ENCODE measurements at places on chromosomes 1 and 21.

DNA sequence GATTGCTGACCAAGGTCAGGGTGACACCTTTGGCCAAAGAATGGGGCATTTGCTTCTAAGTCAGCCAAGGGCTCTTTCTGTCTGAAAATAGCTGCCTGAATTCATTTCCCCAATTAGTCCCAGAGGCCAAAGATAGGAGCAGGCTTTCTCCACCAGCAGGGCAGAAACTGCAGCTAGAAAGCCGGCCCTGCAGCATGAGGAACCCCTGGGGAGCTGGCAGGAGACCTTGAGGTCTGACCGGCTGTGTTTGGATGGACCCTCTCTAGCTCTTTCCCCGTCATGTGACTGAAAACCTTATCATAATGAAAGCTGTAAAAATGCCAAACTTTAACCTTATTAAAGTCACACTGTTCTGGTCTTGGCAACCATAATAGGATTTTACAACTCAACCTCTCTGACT lies 93.4 kb downstream of the CD58 start:
- DNase-seq = no peak

GRCh38 chr1:167369175-167369574 lies 148.5 kb downstream of the POU2F1 start:
- no peak for DNase-seq

GRCh38 chr1:112504001-112504660 lies 4.6 kb upstream of the WNT2B start:
- no peak for DNase-seq

DNA sequence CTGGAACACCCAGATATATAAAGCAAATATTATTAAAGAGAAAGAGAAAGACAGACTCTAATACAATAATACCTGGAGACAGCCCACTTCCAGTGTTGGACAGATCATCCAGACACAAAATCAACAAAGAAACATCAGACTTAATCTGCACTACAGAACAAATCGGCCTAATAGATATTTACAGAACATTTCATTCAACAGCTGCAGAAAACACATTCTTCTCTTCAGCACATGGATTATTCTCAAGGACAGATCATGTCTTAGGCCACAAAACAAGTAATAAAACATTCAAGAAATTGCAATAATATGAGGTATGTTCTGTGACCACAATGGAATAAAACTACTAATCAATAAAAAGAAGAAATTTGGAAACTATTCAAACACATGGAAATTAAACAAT lies 398.3 kb upstream of the DUSP10 start:
- no peak for DNase-seq

GRCh38 chr1:236282719-236283118 lies 961 bp upstream of the ERO1B start:
- no peak for DNase-seq

GRCh38 chr1:23392125-23392855 lies 22.7 kb upstream of the ZNF436 start:
- DNase-seq = no peak

GRCh38 chr1:178337091-178337706 lies 159.6 kb downstream of the CLEC20A start:
- no peak for DNase-seq

DNA sequence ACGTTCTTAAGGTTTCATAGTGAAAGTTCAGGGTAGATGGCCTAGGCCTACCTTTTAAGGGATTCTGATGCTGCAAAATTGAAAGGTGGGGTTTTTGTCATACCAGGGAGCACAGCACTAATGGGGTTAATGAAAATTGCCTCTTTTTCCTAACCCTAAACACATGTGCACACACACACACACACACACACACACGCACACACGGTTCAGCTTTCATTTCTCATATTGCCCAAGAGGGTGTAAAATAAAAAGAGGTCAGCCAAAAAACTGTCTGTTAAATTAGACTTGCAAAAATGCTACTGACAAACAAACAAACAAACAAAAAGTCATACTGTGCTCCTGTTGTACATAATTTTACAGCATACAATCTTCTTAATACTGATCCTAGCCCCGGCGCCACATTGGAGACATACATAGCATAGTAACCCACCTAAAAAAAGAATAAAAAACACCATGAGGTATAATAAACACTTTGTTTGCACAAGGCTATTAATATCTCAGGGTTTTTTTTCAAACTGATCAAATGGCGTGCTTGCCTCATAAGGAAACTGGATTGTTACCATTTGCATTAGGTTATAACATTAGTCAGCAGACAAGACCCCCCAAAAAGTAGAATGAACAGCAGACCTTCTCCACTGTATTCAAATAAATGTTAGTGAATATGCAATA lies 69.1 kb downstream of the TGFB2 start:
- no peak for DNase-seq

DNA sequence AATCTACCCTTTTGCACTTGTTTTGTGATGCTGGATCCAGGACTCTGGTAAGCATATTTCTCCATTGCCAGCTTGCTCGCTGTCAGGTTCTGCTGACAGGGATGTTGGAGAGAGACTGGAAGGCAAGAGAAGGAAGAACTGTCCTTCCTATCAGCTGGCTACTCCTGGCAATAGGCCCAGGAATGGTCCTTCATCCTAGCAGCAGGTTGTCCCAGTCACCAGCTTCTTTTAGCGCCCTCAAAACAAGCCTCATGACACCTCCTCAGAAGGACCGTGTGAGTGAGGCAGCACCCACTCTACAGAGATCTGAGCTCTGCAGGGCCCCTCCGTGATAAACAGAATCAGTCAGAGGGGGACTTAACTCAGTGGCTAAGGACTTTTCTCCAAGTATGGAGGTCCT lies 33.1 kb upstream of the SLAMF9 start:
- no peak for DNase-seq

GRCh38 chr1:113605146-113605545 lies 154.1 kb downstream of the PHTF1 start:
- DNase-seq = no peak

GRCh38 chr1:218495931-218496330 lies 150.8 kb downstream of the TGFB2 start:
- DNase-seq = no peak

- DNase-seq = no peak
These were observed 461.7 kb downstream of the PTPRU start for GRCh38 chr1:29698033-29698432.

DNA sequence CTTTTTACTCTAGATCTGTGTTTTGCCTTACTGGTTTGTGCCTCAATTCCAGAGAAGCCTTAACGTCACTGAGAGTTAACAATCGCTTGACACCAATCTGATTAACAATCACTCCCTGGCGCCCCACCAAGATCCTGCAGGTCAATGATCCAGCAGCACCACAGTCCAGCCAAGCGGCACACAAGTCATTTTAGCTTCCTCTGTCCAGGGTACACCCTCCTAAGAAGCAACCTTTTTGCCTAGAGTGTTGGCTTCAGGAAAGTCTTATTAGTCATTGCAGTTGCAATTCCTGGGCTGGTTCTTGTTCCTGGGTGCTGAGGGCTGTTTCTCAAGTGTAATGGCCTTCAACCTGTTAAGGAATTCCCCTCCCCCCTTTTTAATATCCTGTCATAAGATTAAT lies 323.0 kb upstream of the USP25 start:
- no peak for DNase-seq

GRCh38 chr1:115327270-115327669 lies 10.8 kb downstream of the NGF start:
- no peak for DNase-seq

DNA sequence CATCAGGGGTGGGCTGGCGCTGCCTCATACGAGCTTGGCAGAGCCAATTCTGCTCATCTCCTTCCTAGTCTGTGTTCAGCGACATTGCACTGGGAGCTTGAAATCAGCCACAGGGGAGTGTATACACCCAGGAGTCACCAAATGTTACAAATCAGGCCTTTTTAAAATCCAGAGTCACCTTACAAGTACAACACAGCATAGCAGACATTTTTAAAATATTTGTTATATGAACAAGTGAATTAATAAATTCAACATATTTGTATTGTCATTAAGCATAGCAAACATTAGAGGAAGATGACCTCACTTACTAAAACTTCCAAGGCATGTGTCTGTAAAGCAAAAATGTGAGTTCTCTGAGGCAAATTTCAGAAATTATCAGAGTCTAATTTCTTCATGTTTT lies 210.0 kb downstream of the HLX start:
- no peak for DNase-seq

- DNase-seq = no peak
These were observed 26.6 kb downstream of the ZBTB8OS start for GRCh38 chr1:32623775-32624174.

- DNase-seq = no peak
These were observed 35.2 kb upstream of the MUTYH start for GRCh38 chr1:45375104-45376090.

DNA sequence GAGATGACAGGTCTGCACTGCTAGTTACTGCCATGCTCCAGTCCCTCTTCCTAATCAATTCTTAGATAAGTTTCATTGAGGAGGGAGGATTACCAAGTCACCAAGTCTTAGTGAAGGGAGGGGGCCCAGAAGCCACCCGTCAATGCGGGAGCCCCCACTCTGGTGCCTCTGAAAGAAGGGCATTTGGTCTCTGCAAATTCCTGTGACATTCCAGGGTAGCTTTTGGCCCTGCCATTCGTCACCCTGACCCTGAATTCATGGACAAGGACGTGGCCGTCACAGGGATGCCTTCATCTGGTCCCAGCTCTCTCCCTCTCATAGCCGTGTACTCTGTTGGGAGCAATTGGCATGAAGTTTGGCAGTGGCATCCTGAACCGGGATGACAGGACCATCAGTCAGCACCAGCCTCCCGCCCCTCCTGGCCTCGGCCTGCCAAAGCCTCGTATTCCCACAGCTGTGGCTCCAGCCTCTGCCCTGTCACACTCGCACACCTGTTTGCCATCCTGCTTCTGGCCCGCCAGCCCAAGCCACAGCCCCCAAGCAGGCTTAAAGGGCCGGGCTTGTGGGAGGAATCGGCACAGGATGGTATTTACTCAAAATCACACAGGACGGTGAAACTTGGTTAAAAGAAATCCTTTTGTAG lies 150.7 kb downstream of the CLIC6 start:
- no peak for DNase-seq

GRCh38 chr1:8360493-8361197 lies 42.7 kb downstream of the SLC45A1 start:
- no peak for DNase-seq

DNA sequence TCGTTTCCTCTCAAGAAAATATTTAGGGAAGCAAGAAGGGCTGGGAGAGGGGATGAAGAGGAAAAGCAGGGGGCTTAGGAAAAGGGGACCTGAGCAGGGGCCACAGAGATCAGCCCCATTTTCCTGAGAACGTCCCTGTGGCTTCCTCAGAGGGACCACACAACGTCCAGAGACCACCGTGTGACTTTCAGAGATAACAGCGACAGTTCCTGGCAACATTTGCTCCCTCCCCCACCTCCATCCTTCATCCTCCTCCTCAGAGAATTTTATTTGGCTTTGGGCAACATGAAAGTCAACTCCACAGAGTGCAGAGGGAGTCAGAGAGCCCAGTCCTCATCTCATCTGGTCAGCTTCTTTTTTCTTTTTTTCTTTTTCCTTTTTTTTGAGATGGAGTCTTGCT lies 50.9 kb downstream of the RUNX1 start:
- no peak for DNase-seq

DNA sequence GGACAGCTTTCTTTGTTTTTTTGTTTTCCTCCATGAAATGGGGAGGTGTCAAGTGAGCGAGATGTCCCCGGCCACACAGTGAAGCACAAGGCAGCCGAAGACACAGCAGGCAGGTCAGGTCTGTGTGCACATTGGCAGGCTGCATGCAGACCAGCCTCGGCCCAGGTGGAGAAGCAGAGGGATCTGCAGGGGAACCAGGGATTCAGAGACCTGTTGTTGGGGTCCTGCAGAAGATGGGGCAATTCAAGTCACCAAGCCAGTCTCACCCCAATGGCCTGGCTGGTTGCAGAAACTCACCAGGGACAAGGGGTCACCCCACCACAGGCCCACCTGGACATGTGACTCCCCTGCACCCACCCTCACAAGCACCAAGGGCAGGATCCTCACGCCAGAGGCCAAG lies 4.0 kb upstream of the ABCG1 start:
- no peak for DNase-seq

DNA sequence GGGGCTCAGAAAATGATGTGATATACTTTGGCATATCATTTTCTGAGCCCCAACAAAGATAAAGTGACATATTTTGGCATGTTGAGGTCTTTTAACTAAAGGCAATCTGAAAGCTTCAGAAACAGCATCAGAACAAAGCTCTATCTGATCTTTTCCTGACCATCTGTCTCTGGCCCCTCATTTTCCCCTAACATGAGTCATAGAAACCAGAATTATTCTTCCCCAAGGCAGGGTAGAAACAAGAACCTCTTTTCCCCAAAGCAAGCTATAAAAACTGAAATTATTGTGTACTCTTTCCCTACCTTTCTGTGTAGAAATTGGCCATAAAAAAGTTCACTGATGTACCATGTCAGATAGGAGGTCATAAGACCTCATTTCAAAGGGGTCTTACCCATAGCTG lies 48.7 kb upstream of the PLA2G4A start:
- DNase-seq = no peak

DNA sequence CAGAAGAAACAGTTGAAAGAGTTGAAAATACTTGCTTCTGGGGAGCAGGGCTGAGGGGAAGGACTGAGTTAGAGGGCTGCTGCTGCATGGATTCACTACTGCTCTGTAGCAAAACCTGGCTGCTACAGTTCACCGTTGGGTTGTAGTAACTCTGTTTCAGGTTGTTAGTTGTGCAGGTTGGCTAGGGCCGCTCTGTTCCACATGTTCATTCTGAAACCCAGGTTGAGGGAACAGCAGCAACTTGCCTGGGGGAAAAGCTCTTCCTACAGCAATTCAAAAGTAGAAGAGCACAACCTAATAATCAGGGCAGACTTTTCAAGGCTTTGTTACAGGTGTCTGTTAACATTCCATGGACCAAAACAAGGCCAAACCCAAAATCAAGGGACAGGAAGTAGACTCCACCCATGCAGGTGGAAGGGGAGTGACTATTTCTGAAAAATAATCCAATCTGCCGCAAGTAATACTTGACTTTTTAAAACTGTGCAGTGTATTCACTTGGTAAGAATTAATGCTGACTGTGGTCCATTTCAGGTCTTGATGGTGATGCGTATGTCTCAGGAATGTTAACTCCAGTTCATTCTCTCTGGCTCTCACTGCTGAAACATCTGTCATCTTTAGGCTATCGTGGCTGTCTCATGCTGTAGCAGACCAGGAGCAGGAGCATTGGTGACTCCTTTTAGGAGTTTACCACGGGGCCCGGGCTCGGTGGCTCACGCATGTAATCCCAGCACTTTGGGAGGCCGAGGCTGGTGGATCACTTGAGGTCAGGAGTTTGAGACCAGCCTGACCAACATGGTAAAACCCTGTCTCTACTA lies 5.1 kb upstream of the PARK7 start:
- DNase-seq = no peak

GRCh38 chr1:221740993-221741702 lies 741 bp downstream of the DUSP10 start:
- no peak for DNase-seq

- DNase-seq = peak; percentile 32
These were observed 137.6 kb upstream of the POGK start for GRCh38 chr1:166701603-166702100.

- no peak for DNase-seq
These were observed 19.7 kb upstream of the NRDC start for GRCh38 chr1:51898090-51898734.

- no peak for DNase-seq
These were observed 190.4 kb downstream of the NCAM2 start for GRCh38 chr21:21188513-21189195.
